ENCODE measurements at places on chromosomes 12 and 14. TPM values are rescaled to one million over a fixed set of nuclear protein-coding genes. Genes with fewer than 3 reads are reported as not detected.

GRCh38 chr14:42563313-42563712 lies 956.6 kb downstream of the LRFN5 start:
- no peak for DNase-seq
- H3K4me1 ChIP-seq, result no peaks in the 10 kb centered on the region
- no peaks in the 10 kb centered on the region for H3K36me3 ChIP-seq
- H3K27ac ChIP-seq, result no peak overlapping the region
- no peaks in the 10 kb centered on the region for H3K27me3 ChIP-seq

DNA sequence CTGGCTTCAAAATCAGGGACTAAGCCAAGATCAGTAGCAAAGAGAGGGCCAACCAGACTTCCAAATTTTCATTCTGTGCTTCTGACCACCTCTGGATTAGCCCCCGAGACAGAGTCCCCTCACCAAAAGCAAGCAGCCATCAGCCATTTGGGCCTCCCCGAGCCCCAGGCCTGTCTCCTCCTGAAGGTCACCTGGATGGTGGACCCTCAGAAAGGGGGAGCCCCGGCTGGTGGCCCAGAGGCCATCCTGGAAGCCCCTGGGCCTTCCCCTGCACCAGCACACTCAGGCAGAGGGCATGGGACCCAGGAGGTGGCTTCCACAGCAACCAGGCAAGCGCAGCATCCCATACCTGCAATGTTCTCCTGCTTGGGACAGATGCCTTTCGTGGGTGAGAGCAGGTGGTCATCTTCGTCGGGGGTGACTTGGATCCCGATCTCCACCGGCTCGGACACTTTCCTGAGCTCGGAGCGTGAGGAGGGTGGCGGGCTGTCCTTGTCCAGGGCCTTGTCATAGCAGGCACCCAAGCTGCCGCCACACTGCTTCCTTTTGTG lies 14.8 kb downstream of the BCL11B start:
- H3K4me3 ChIP-seq, result no peak overlapping the region
- H3K4me1 ChIP-seq, result no peaks in the 10 kb centered on the region
- DNase-seq, result no peak
- no peaks in the 10 kb centered on the region for H3K36me3 ChIP-seq
- H3K27me3 ChIP-seq, result peaks cover 100% of the 10 kb centered on the region

GRCh38 chr12:48938805-48939204 lies 13.5 kb upstream of the FKBP11 start:
- no peak for DNase-seq
- H3K27me3 ChIP-seq, result no peaks in the 10 kb centered on the region
- H3K27ac ChIP-seq, result no peak overlapping the region
- H3K4me3 ChIP-seq, result no peak overlapping the region

- DNase-seq, result no peak
- no peak overlapping the region for H3K4me3 ChIP-seq
- H3K27me3 ChIP-seq, result peaks cover 66% of the 10 kb centered on the region
- no peak overlapping the region for H3K27ac ChIP-seq
- H3K4me1 ChIP-seq, result peaks cover 22% of the 10 kb centered on the region
Observed at GRCh38 chr12:132619386-132620112, 973 bp downstream of the P2RX2 start.

- H3K36me3 ChIP-seq, result peaks cover 9% of the 10 kb centered on the region
- H3K27ac ChIP-seq, result peak overlapping the region; percentile 100
- no peak for DNase-seq
Observed at GRCh38 chr12:121798787-121799155, 5.0 kb upstream of the SETD1B start.

- peaks cover 90% of the 10 kb centered on the region for H3K27me3 ChIP-seq
- H3K36me3 ChIP-seq, result no peaks in the 10 kb centered on the region
- H3K4me1 ChIP-seq, result no peaks in the 10 kb centered on the region
- peak; percentile 1 for DNase-seq
- H3K4me3 ChIP-seq, result no peak overlapping the region
- H3K27ac ChIP-seq, result no peak overlapping the region
Observed at GRCh38 chr12:132373901-132374611, 44.7 kb upstream of the GALNT9 start.

DNA sequence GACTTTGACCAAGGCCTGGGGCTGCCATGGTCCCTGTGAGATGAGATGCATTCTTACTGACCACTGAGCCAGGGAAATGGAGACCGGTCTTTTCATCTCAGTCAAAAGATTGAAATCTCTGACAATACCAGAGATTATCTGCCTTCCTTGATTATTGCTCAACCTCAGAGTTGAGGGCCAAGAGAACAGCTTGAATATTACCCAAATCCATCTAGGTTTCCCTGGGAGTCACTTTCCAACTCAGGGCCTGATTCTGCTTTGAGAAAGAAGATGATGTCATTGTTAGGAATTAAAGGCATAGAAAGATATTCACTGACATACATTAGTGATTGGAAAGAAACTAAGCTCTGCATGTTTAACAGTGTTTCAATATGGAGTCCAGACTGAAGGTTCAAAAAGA lies 515.9 kb upstream of the TBX3 start:
- no peaks in the 10 kb centered on the region for H3K4me1 ChIP-seq
- H3K27ac ChIP-seq, result no peak overlapping the region

GRCh38 chr14:64844272-64844671 lies 35.4 kb downstream of the SPTB start:
- no peak for DNase-seq
- H3K4me3 ChIP-seq, result no peak overlapping the region
- H3K27ac ChIP-seq, result peak overlapping the region; percentile 92
- no peaks in the 10 kb centered on the region for H3K36me3 ChIP-seq

GRCh38 chr12:113439606-113440030 lies 17.4 kb downstream of the SDSL start:
- no peaks in the 10 kb centered on the region for H3K4me1 ChIP-seq
- peaks cover 50% of the 10 kb centered on the region for H3K27me3 ChIP-seq
- H3K4me3 ChIP-seq, result no peak overlapping the region
- H3K27ac ChIP-seq, result no peak overlapping the region
- no peaks in the 10 kb centered on the region for H3K36me3 ChIP-seq

DNA sequence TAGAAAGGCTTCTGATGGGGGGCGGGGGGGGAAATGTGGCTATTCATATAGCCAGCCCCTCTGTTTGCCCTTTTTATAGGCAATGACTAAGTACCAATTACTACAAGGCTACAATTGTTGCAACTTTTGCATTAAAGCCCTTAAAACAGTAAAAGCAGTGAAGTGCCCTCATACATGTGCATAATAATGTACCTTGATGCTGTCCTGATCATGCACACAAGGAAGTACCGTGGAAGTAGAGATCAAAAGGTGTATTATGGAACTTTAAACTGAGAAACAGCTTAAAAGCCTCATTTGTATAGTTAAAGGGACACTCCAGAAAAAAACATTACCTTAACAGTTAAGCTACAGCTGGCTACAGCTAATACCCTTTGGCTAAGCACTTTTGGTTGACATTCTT lies 111.8 kb downstream of the PLEKHG7 start:
- H3K27me3 ChIP-seq, result no peaks in the 10 kb centered on the region
- no peak for DNase-seq
- peaks cover 75% of the 10 kb centered on the region for H3K36me3 ChIP-seq
- no peak overlapping the region for H3K4me3 ChIP-seq
- H3K4me1 ChIP-seq, result no peaks in the 10 kb centered on the region

- H3K36me3 ChIP-seq, result no peaks in the 10 kb centered on the region
- DNase-seq, result no peak
- H3K4me1 ChIP-seq, result peaks cover 18% of the 10 kb centered on the region
- H3K27me3 ChIP-seq, result no peaks in the 10 kb centered on the region
- no peak overlapping the region for H3K4me3 ChIP-seq
- no peak overlapping the region for H3K27ac ChIP-seq
Observed at GRCh38 chr12:77437206-77437605, 371.8 kb upstream of the E2F7 start.

DNA sequence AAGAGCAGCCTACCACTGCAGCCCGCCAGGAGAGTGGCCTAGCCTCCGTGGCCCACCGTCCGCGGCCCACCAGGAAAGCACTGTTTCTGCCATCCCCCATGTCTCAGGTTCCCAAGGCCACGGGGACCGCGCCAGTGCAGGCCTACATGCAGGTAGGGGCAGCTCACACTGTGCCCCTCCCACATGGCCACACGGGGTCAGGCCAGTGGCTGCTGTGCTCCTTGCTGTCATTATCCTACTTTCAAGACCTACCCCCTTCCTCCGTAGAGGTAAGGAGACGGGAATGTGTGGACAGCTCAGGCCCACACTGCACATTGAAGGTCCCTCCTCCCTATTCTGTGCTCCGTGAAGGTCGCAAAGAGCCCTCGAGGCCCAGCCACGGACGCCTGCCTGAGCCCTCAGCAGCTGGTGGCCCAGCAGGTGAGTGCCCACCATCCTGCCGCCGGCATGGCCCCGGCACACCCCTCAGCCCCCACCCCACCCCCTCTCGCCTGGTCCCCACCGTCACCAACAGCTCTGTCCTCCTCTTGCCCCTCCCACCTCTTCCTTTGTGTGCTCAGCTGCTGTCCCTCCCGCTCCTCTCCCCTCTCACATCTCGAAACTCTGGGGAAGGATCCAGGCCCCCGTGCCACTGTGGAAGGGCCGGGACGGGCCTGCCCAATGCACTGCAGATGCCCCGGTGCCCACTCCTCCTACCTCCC lies 10.0 kb downstream of the DDX51 start:
- H3K27me3 ChIP-seq, result no peaks in the 10 kb centered on the region
- H3K27ac ChIP-seq, result no peak overlapping the region
- no peaks in the 10 kb centered on the region for H3K4me1 ChIP-seq
- peaks cover 16% of the 10 kb centered on the region for H3K36me3 ChIP-seq
- no peak for DNase-seq

DNA sequence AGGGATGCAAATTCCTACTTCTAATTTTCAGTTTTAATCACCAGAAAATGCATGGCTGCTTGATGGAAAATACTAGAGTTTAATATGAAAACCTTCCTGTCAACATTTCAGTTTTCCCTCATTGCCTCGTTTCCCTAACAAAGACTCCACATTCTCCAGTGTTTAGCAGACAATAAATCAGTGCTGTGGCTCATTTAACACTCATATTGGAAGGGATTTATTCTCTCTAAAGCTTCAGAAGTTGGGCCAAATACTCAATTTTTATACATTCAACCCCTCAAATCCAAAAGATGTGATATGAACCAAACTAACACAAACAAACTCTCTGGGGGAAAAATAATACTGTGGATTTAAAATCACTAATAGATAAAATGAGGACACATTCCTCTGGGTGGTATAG lies 482.5 kb downstream of the FLRT2 start:
- H3K4me3 ChIP-seq, result no peak overlapping the region
- no peak for DNase-seq
- H3K36me3 ChIP-seq, result no peaks in the 10 kb centered on the region
- no peak overlapping the region for H3K27ac ChIP-seq
- H3K27me3 ChIP-seq, result no peaks in the 10 kb centered on the region

GRCh38 chr14:105272623-105273022 lies 24.3 kb downstream of the BTBD6 start:
- H3K27ac ChIP-seq, result no peak overlapping the region
- peaks cover 11% of the 10 kb centered on the region for H3K4me1 ChIP-seq
- DNase-seq, result no peak
- H3K36me3 ChIP-seq, result peaks cover 15% of the 10 kb centered on the region
- H3K27me3 ChIP-seq, result no peaks in the 10 kb centered on the region

DNA sequence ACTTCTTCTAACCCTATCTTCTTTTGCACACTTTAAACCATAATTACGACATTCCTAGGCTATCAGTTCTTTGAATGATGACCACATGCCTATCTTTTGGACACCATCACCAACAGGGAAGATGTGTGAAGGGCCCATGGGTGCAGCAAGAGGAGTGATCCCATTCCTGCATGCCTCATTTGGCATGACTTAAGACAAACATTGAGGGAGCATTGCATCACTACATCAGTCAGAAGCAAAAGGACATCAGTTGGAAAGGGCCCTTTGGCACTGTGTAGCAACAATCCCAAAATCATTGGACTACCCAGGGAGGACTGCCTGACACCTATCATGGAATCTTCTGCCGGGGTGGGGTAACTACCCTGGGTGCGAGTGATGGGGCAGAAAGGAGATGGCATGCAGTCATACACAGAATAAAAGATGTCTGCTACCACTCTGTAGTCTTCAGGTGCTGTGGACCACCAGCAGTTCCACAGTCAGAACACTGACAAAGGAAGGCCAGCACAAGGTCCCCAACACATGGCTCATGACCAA lies 10.7 kb upstream of the TMBIM6 start:
- H3K27ac ChIP-seq, result no peak overlapping the region
- H3K27me3 ChIP-seq, result peaks cover 2% of the 10 kb centered on the region
- H3K4me3 ChIP-seq, result no peak overlapping the region

- H3K27me3 ChIP-seq, result no peaks in the 10 kb centered on the region
- H3K36me3 ChIP-seq, result no peaks in the 10 kb centered on the region
- DNase-seq, result no peak
- H3K4me1 ChIP-seq, result no peaks in the 10 kb centered on the region
- H3K27ac ChIP-seq, result no peak overlapping the region
- no peak overlapping the region for H3K4me3 ChIP-seq
Observed at GRCh38 chr14:80658733-80659132, 282.8 kb downstream of the CEP128 start.

- no peak overlapping the region for H3K27ac ChIP-seq
- peaks cover 73% of the 10 kb centered on the region for H3K27me3 ChIP-seq
- peaks cover 7% of the 10 kb centered on the region for H3K4me1 ChIP-seq
- no peak overlapping the region for H3K4me3 ChIP-seq
- no peak for DNase-seq
- H3K36me3 ChIP-seq, result no peaks in the 10 kb centered on the region
Observed at GRCh38 chr14:99322731-99323599, 51.0 kb upstream of the BCL11B start.

DNA sequence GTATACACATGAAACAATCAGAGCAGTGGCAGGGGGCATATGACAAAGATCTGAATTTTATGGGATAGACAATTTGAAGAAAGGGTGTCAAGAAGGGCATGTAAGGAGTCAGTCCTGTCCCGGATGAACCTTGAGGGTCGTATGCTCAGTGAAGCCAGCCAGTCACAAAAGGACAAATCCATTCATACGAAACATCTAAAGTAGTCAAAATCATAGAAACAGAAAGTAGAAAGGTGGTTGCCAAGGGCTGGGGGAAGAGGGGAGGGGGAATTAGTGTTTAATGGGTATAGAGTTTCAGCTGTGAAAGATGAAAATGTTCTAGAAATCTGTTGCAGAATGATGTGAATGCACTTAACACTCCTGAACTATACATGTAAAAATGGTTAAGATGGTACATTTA lies 157.5 kb downstream of the TGFB3 start:
- peaks cover 43% of the 10 kb centered on the region for H3K4me1 ChIP-seq
- H3K4me3 ChIP-seq, result no peak overlapping the region
- no peak for DNase-seq
- H3K27me3 ChIP-seq, result no peaks in the 10 kb centered on the region
- peak overlapping the region; percentile 66 for H3K27ac ChIP-seq

Gene PLCZ1
- 0.49 TPM for total RNA-seq

Gene BHLHE41
- 33.4 TPM for total RNA-seq

Gene FOXG1
- not detected for total RNA-seq

Gene MSRB3
- total RNA-seq, result 125 TPM

Gene BCL11B
- 0.11 TPM for total RNA-seq

Gene HHIPL1
- 1.2 TPM for total RNA-seq

Gene HNF1A
- not detected for total RNA-seq

Gene TOMM20L
- not detected for total RNA-seq

Gene SERPINA1
- total RNA-seq, result 4.4 TPM

Gene KRT74
- total RNA-seq, result 0.14 TPM

Gene AMDHD1
- 0.47 TPM for total RNA-seq
